ENCODE measurements at places on chromosomes 3 and 15.

- H3K36me3 ChIP-seq, result no peaks in the 10 kb centered on the region
- peaks cover 17% of the 10 kb centered on the region for H3K4me1 ChIP-seq
- no peaks in the 10 kb centered on the region for H3K27me3 ChIP-seq
- no peak overlapping the region for H3K27ac ChIP-seq
- H3K4me3 ChIP-seq, result no peak overlapping the region
These were observed 55.8 kb upstream of the VILL start for GRCh38 chr3:37934631-37935289.

DNA sequence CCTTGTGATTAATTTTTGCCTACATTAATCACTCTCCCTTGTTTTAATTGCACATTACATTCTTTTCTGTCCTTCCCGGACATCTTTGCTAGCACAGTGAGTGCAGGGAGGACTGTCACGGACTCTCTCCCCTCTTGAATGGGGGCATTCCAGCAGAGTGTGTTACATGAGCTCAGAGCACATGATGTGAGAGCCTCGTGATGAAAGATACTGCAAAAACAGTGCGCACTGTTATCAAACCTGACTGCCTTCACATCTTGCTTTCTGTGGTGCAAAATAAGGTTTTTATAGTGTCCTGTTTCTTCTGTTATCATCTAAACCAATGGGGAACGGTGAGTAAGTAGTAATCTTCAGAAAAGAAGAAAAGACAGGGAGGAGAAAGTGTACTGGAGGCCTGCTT lies 167.5 kb downstream of the PGPEP1L start:
- no peak overlapping the region for H3K27ac ChIP-seq
- no peaks in the 10 kb centered on the region for H3K36me3 ChIP-seq
- H3K4me3 ChIP-seq, result no peak overlapping the region
- peaks cover 6% of the 10 kb centered on the region for H3K4me1 ChIP-seq

- no peaks in the 10 kb centered on the region for H3K27me3 ChIP-seq
- DNase-seq, result no peak
- no peak overlapping the region for H3K4me3 ChIP-seq
These were observed 96.5 kb downstream of the CCNL1 start for GRCh38 chr3:157063469-157063868.

GRCh38 chr3:45226206-45226915 lies at the start of gene TMEM158:
Gene TMEM158, minus strand, starts transcription at chr3:45226287. Its CDS starts 260 bp downstream, at chr3:45226027.
- peak within 1 kb of the TSS; percentile 67 for H3K4me3 ChIP-seq
- H3K4me1 ChIP-seq, result no peaks in the 10 kb centered on the region
- peak; percentile 54 for DNase-seq
- H3K27ac ChIP-seq, result no peak within 1 kb of the TSS

DNA sequence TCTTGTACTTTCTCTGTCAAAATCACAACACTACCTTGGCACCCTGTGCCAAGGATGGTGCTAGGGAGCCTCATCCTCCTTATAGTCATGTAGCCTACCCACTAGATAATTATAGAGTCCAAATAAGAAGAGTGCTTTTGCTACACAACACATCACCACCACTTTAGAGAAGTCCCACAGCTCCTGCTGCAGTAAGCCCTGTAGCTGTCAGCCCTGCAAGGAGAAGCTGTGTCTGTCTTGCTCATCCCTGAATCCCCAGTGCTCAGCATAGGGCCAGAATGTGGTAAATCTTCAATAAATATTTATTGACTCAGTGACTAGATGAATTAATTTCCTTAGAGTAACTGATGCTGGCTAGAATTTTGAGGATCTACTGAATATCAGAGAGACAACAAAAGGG lies 190.8 kb downstream of the ZNF621 start:
- DNase-seq, result no peak
- peaks cover 40% of the 10 kb centered on the region for H3K4me1 ChIP-seq
- no peaks in the 10 kb centered on the region for H3K27me3 ChIP-seq

GRCh38 chr3:156300929-156301840 lies 180.8 kb downstream of the KCNAB1 start:
- no peaks in the 10 kb centered on the region for H3K36me3 ChIP-seq
- H3K27ac ChIP-seq, result no peak overlapping the region
- H3K4me1 ChIP-seq, result no peaks in the 10 kb centered on the region

DNA sequence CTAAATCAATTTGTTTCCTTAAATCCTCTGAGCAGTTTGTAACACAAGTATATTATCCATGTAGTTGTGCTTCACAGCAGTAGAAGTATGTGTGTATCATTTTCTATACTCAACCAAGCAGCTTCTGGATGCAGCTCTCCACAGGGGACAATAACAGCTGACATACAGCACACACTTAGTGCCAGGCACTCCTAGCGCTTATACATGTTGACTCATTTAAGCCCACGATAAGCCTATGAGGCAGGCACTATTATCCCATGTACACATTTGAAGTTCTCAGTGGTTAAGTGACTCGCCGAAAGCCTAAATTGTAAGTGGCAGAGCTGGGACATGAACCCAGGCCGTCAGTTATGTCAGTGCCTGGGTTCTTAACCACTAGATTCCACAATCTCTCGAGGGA lies 20.3 kb upstream of the LPP start:
- no peaks in the 10 kb centered on the region for H3K36me3 ChIP-seq
- H3K27ac ChIP-seq, result no peak overlapping the region
- no peak for DNase-seq
- peaks cover 2% of the 10 kb centered on the region for H3K4me1 ChIP-seq

GRCh38 chr3:30770387-30770786 lies 124.1 kb downstream of the GADL1 start:
- H3K4me3 ChIP-seq, result no peak overlapping the region
- no peaks in the 10 kb centered on the region for H3K36me3 ChIP-seq
- no peak for DNase-seq
- H3K4me1 ChIP-seq, result no peaks in the 10 kb centered on the region
- no peaks in the 10 kb centered on the region for H3K27me3 ChIP-seq
- H3K27ac ChIP-seq, result no peak overlapping the region

DNA sequence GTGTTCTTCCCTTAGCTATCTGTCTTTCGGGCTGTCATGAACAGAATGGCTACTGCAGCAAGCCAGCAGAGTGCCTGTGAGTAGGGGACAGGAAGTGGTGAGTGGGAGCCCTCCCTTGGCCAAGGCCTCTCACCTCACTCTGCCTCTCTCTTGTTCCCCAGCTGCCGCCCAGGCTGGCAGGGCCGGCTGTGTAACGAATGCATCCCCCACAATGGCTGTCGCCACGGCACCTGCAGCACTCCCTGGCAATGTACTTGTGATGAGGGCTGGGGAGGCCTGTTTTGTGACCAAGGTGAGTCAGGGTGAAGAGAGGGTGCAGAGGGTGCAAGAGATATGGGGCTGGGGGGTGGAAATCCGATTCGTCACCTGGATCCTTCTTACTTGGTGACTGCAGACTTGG lies 3.0 kb downstream of the DLL4 start:
- no peak overlapping the region for H3K27ac ChIP-seq
- peak; percentile 65 for DNase-seq
- H3K27me3 ChIP-seq, result peaks cover 51% of the 10 kb centered on the region
- peaks cover 4% of the 10 kb centered on the region for H3K4me1 ChIP-seq

GRCh38 chr15:32899126-32899596 lies 181.4 kb downstream of the GREM1 start:
- H3K27ac ChIP-seq, result no peak overlapping the region
- H3K36me3 ChIP-seq, result no peaks in the 10 kb centered on the region
- no peak for DNase-seq
- no peaks in the 10 kb centered on the region for H3K4me1 ChIP-seq
- no peak overlapping the region for H3K4me3 ChIP-seq

GRCh38 chr3:183951459-183951858 lies 66.2 kb downstream of the ABCC5 start:
- H3K36me3 ChIP-seq, result peaks cover 13% of the 10 kb centered on the region
- no peak overlapping the region for H3K4me3 ChIP-seq
- no peaks in the 10 kb centered on the region for H3K4me1 ChIP-seq
- DNase-seq, result no peak
- H3K27me3 ChIP-seq, result no peaks in the 10 kb centered on the region

Measured in common myeloid progenitor, CD34-positive (primary cell).